Smooth muscle cell of the pulmonary artery (primary cell): ENCODE measurements at places on chromosomes 2 and 18. TPM values are rescaled to one million over a fixed set of nuclear protein-coding genes. Genes with fewer than 3 reads are reported as not detected.

Gene SLC19A3
- total RNA-seq = 0.36 and 0.78 TPM in 2 replicates

Gene NBEAL1
- total RNA-seq = 64.0 and 80.3 TPM in 2 replicates

Gene NRP2
- total RNA-seq = 7.0 and 54.9 TPM in 2 replicates

Gene ALKAL2
- not detected in 2 replicates for total RNA-seq

Gene PPP1R1C
- total RNA-seq = 0.07 TPM in 1 of 2 replicates, not detected in the other

Gene LHCGR
- not detected in 2 replicates for total RNA-seq

Gene RAB27B
- 10.6 and 63.2 TPM in 2 replicates for total RNA-seq

Gene TANC1
- total RNA-seq = 40.1 and 44.3 TPM in 2 replicates

Gene KIAA1328
- 4.0 and 4.9 TPM in 2 replicates for total RNA-seq

Gene GAREM1
- total RNA-seq = 3.2 and 3.5 TPM in 2 replicates

Gene CNDP1
- not detected in 2 replicates for total RNA-seq

Gene RUFY4
- total RNA-seq = not detected in 2 replicates

Gene ERICH2
- total RNA-seq = 0.39 and 0.76 TPM in 2 replicates

Gene DCDC2C
- total RNA-seq = not detected in 2 replicates

Gene LAMA1
- 5.4 and 92.5 TPM in 2 replicates for total RNA-seq

Gene DPP10
- total RNA-seq = not detected in 2 replicates

Gene ANO7
- total RNA-seq = 1.0 and 1.7 TPM in 2 replicates

Gene IRS1
- 20.7 and 24.5 TPM in 2 replicates for total RNA-seq

Gene RAX
- total RNA-seq = not detected in 2 replicates

Gene SERPINB11
- not detected in 2 replicates for total RNA-seq

Gene COL4A4
- total RNA-seq = 5.3 and 7.7 TPM in 2 replicates

Gene WDFY1
- total RNA-seq = 149 and 193 TPM in 2 replicates

Gene RSAD2
- 0.20 and 0.33 TPM in 2 replicates for total RNA-seq

Gene PLEK
- 0.07 and 0.10 TPM in 2 replicates for total RNA-seq

Gene CLEC4F
- total RNA-seq = not detected in 2 replicates

Gene RIT2
- not detected in 2 replicates for total RNA-seq

Gene UGT1A8
- 0.17 TPM in 1 of 2 replicates, not detected in the other for total RNA-seq

Gene TLK1
- total RNA-seq = 25.5 and 29.6 TPM in 2 replicates

Gene CDK15
- 0.52 and 1.5 TPM in 2 replicates for total RNA-seq

Gene IL37
- not detected in 2 replicates for total RNA-seq

Gene NXPH2
- 0.33 and 0.52 TPM in 2 replicates for total RNA-seq

Gene HRH4
- total RNA-seq = 0.07 and 0.17 TPM in 2 replicates

Gene DLGAP1
- total RNA-seq = 0.53 and 1.1 TPM in 2 replicates

Gene IL1A
- 0.85 and 2.7 TPM in 2 replicates for total RNA-seq

Gene TMEFF2
- total RNA-seq = 1.6 and 3.3 TPM in 2 replicates

Gene CAVIN2
- total RNA-seq = 10.9 and 26.8 TPM in 2 replicates

Gene FKBP1B
- 6.8 and 7.9 TPM in 2 replicates for total RNA-seq

Gene HJURP
- total RNA-seq = 2.6 and 5.2 TPM in 2 replicates

Gene ADRA2B
- total RNA-seq = 0.33 and 14.9 TPM in 2 replicates

Gene LYPD6B
- total RNA-seq = 0.10 and 0.20 TPM in 2 replicates

Gene AQP12A
- not detected in 2 replicates for total RNA-seq

Gene MTCL1
- total RNA-seq = 22.6 and 86.5 TPM in 2 replicates

Gene CFAP65
- 0.03 TPM in 1 of 2 replicates, not detected in the other for total RNA-seq

Gene HEATR5B
- 20.2 and 23.3 TPM in 2 replicates for total RNA-seq
